Activated CD8-positive, alpha-beta T cell treated with anti-CD3 and anti-CD28 coated beads for 36 hours (primary cell): ENCODE measurements at places on chromosomes 13 and 19. TPM values are rescaled to one million over a fixed set of nuclear protein-coding genes. Genes with fewer than 3 reads are reported as not detected.
A peak's percentile ranks its signal among the peaks of the same experiment; 100 is the strongest.

- H3K27ac ChIP-seq = peak overlapping the region; percentile 55
- peaks cover 23% of the 10 kb centered on the region for H3K4me1 ChIP-seq
- DNase-seq = no peak
- H3K27me3 ChIP-seq = peaks cover 9% of the 10 kb centered on the region
Measured at GRCh38 chr13:44293374-44293773, 80.2 kb upstream of the SERP2 start.

FGF21 gene
- total RNA-seq = not detected

- no peak overlapping the region for H3K27ac ChIP-seq
- peaks cover 34% of the 10 kb centered on the region for H3K4me1 ChIP-seq
- H3K36me3 ChIP-seq = no peaks in the 10 kb centered on the region
- H3K4me3 ChIP-seq = peak overlapping the region; percentile 32
Measured at GRCh38 chr19:8611877-8612806, 1.6 kb upstream of the ADAMTS10 start.

- no peak overlapping the region for H3K4me3 ChIP-seq
- no peak for DNase-seq
- H3K27me3 ChIP-seq = peaks cover 53% of the 10 kb centered on the region
- no peak overlapping the region for H3K27ac ChIP-seq
Measured at GRCh38 chr19:55145232-55145631, 3.8 kb downstream of the TNNT1 start.
